ENCODE measurements at places on chromosomes 16 and 17.

GRCh38 chr16:15610369-15610871, 32.5 kb downstream of the MARF1 start:
- no peak for DNase-seq

DNA sequence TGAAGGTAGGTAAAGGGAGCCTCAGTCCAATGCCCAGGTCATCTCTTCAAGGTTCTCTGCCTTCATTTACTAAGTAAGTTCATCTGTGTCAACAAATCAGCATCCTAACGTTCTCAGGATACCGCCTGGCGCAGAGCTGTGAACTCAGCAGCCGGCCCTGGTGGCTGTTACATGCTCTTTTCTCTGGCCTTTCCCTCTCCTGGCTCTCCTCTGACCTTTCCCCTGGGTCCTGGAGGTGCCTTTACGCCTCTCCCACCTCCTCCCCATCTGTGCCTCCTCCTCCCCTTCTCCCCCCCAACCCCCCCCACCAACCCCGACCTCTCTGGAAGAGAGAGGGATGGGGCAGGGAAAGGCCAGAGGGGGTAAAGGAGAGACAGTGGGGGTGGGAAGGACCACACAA, 19.5 kb downstream of the COTL1 start:
- DNase-seq = no peak

DNA sequence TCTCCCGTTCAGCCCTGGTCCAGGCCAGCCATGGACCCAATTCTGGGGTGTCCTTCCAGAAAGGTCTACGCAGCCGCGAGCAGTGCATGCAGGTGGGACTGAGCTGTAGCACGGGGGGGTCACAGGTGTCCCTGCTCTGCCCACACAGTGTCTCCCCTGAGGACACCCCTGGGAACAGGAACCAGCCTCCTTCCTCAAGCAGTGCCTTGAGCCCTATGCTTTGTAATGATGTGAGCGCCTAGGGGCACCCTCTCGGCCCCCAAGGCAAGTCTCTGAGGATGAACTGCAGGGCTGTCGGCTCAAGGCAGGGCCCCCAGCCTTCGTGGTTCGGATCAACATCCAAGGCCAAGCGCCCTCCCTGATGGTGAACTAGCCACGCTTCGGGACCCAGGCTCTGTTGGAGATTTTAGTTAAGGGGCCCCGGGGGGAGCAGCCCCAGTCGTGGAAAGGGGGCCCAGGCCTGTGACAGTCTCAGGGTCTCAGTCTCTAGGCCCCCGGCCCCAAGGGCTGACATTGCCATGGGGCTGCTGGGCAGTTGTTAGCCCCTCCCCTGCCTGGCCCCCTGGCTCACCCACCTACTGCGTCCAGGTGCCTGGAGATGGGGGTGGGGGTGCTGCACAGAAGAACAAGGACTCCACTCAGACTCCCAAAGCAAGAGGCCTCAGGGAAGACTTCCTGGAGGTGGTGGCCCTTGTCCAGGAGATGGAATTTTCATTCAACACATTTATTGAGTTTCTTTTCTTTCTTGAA, 2.3 kb downstream of the IL17C start:
- DNase-seq = no peak

- no peak for DNase-seq
These were observed 2.8 kb downstream of the CFAP119 start for GRCh38 chr16:30758988-30759491.

DNA sequence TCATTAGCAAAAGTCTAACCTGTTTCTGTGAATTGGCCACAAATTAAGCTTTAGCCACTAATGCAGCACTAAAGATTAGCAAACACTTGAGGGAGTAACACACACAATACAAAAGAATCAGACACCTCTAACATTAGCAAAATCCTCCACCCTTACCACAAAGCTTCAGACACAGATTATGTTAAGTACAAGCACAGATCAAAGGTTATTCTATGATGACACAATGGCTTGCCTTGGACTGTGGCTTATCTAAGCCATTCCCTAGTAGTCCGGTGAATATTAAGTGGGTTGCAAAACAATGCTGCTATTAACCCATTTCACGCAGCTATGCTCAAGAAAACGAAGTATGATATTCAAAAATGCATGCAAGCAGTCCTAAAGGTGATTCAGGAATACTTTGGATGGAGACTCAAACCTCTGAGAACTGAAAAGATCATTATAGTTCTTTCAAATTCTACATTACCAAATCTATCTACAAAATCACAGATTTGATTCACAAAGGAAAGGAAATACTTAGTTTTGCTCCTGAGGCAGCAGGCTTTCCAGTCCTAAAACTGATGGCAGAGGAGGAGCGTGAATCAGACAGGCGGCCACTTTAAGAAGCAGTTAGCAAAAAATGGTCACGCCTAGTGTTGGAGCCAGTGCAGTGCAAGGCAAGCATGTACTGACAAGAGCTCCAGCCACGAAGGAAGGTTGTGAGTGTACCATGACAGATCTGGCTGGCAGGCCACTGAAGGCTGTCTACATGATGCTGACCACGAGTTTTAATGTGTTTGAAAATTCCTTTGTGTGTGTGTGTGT, 67.2 kb downstream of the PARN start:
- no peak for DNase-seq

- no peak for DNase-seq
These were observed 5.8 kb downstream of the HMOX2 start for GRCh38 chr16:4481963-4482362.

- no peak for DNase-seq
These were observed 19.0 kb upstream of the VWA3A start for GRCh38 chr16:22073350-22073749.

DNA sequence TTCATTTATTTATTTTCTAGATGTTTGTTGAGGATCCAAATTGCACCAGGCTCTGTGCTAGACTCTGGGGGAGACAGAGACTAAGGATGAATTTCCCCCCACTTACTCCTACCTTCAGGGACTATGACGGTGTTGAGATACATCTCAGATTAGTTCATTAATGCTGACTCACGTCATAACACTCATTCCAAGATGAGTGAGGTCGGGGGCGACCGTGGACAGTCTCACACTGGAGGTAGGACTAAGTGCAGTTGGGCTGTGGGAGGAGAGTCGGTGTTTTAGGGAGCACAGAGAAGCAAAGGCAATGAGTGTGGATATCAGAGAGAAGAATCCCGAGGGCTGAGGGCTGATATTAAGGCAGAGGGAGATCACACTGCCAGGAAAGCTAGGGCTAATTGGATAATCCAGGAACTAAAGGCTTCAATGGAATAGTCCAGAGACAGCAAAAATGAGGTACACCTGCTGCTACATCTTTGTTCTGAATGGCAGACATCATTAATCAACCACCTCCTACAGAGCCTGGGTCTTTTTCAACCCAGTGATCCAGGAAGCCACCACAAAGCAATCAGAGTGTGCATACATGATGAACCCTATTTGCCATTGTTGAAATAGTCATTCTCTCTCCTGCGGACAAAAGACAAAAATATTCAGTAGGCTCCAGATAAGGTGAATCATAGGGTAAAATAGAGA, 38.6 kb upstream of the CACNG4 start:
- no peak for DNase-seq

DNA sequence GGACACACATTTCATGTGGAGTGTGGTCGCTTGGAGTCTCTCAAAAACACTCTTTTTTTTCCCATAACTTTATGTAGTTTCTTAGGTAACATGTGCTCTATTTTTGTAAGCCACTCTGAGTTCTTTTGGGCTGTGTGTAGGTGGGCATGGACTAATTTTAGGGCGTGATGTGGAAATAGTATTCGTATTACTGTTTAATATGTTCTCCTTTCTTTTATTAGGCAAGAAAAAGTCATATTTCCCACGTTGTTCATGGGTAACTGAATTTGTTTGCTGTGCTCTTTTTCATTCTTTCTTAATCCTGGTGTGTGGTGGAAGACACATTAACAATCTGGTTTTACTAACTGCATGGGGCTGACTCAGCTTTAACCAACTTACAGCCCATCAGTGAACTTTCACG, 27.4 kb downstream of the NDEL1 start:
- no peak for DNase-seq

GRCh38 chr17:65230040-65230439, 92.9 kb downstream of the RGS9 start:
- DNase-seq = no peak

DNA sequence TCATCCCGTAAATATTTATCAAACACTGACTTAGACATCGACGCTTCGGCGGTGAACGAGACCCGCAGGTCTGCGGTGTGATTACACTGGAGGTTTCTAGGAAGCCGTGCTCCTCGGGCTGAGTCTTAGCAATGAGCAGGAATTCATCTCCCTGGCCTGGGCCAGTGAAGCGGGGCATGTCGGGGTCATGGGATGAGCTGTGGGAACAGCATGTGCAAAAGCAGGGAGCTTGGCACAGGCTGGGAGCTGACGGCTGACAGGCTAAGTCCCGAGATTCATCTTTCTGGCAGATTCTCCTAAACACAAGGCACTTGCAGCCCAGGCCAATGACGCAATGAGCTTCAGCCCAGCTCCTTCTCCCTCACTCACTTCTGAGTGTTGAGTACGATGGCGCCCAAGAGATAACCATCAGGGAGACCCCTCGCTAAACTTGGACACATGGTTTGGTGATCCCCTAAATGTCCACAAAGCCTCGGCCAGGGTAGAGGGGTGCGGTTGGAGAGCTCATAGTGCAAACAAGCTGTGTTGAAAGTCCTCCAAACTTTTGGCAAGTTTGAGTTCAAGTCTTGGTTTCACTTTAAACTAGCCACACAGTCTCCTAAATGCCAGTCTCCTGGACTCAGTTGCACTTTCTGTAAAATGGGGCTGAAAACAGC, 12.8 kb downstream of the CRISPLD2 start:
- no peak for DNase-seq

- no peak for DNase-seq
These were observed 101.3 kb downstream of the MRM1 start for GRCh38 chr17:36702636-36703035.

DNA sequence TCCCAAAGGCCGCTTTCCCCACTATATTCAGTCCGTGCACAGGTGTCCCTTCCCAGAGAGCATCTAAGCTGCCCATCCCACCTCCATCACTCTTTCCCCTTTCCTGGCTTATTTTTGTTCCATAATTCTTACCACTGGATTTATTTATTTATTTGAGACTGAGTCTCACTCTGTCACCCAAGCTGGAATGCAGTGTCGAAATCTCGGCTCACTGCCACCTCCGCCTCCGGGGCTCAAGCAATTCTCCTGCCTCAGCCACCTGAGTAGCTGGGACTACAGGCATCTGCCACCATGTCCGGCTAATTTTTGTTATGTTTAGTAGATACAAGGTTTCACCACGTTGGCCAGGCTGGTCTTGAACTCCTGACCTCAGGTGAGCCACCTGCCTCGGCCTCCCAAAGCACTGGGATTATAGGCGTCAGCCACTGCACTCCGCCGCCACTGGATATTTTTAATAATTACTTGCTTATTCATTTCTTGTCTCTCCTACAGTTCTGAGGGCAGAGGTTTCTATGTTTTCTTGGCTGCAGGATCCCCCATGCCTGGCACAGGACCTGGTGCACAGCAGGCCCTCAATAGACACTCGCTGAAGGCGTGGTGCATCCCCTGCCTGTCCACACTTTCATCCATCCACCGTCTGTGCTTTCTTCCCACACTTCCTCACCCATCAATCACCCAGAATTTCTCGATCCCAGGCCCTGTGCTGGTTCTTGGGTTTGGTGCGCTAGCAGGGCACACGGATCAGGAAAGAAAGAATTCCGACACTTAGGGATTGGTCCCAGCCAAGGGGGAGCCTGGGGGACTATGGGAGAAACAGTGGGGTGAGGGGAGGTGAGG, 9.9 kb upstream of the ADGRG1 start:
- DNase-seq = no peak

- no peak for DNase-seq
These were observed 5.2 kb downstream of the SNX20 start for GRCh38 chr16:50675686-50676610.

GRCh38 chr17:8159032-8159400, 3.7 kb downstream of the VAMP2 start:
- no peak for DNase-seq

DNA sequence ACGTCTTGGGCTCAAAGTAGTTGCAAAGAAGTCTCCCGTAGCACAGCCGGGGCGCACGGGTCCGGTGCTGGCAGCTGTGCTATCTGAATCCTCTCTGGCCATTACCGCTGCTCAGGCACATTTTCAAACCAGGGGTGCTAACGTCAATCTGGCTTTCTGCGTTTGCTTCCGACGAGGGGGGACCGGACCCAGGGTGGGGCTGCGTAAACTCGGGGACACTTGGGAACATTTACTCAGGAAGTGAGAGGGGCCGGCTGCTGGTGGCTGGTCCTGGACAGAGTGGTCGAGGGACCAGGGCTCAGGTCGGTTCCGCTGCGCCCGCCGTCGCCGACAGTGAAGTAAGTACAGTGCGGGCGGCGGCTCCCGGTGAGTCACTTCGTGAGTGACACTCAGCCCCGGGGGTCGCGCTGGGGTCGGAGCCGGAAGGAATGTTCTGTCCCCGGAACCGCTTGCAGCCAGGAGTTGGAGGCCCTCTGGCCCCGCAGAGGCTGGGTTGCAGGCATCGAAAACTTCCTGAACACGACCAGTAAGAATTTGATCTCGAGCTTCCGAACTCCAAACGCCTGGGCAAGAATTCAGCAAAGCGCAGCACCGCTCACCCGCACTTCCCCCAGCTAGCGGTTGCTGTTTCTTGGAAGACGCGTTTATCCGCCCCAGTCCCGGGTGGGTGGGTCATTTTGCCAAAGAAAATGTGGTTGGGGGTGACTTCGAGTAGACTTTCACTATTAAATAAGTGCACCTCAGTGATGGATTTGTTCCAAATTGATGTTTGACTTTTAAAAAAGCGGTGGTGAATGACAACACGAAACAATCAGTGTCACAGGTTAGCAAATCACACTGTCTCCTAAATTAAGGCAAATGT, 1.4 kb upstream of the HS3ST3B1 start:
- DNase-seq = no peak

- DNase-seq = no peak
These were observed 21.0 kb upstream of the FMNL1 start for GRCh38 chr17:45200701-45201100.

DNA sequence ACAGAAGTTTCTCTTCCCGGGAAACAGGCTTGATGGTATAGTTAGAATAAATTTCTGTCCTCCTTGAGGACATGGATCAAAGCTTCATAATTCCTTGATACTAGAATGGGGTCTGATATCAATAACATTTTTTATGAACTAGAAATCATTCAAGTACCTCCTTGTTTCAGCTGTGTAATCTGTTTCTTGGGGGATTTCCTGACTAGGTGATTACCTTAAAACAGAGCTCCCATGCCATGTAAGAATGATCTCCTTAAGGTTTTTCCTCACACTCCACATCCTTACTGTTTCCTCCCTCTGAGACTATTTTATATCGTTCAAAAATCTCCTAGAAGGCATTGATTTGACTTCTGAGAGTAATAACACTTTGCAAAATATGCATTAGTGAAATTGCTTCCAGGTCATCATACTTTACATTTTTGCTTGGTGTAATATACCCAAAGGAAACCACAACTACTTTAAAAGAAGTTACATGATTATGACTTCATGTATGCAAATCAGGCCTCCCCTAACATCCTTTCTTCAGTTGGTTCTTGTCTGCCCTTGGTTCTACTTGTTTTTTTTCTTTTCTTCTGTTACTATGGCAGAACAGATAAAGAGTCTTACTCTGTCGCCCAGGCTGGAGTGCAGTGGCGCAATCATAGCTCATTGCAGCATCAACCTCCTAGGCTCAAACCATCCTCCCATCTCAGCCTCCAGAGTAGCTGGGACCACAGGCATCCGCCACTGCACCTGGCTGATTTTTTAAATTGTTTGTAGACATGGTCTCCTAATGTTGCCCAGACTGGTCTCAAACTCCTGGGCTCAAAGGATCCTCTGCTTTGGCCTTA, 388.8 kb downstream of the ZFHX3 start:
- DNase-seq = no peak

- DNase-seq = no peak
These were observed 6.3 kb upstream of the HOXB2 start for GRCh38 chr17:48551214-48551555.

- no peak for DNase-seq
These were observed 130.1 kb upstream of the TMEM97 start for GRCh38 chr17:28188841-28189263.

Measured in CD4-positive, alpha-beta T cell treated with Interleukin-2 at 100 ng/mL for 4 hours (primary cell).